ENCODE measurements at places on chromosomes 7 and 10. TPM values are rescaled to one million over a fixed set of nuclear protein-coding genes. Genes with fewer than 3 reads are reported as not detected.

The STEAP1B gene
- 10.3 TPM for total RNA-seq

The MMRN2 gene
- 2.1 TPM for total RNA-seq

The ARHGEF35 gene
- total RNA-seq = 0.51 TPM

The KMT2C gene
- 24.1 TPM for total RNA-seq

The PLXDC2 gene
- total RNA-seq = 12.3 TPM

The MRC1 gene
- total RNA-seq = not detected

The ASAH2 gene
- 0.51 TPM for total RNA-seq

The CPED1 gene
- 196 TPM for total RNA-seq

The TMEM130 gene
- 0.26 TPM for total RNA-seq

The CYP3A5 gene
- 12.4 TPM for total RNA-seq

All from fibroblast of lung (primary cell).